ENCODE measurements at places on chromosomes 5 and 9.
A peak's percentile ranks its signal among the peaks of the same experiment; 100 is the strongest.

GRCh38 chr5:106801554-106801953, 869.2 kb downstream of the EFNA5 start:
- DNase-seq, result no peak

DNA sequence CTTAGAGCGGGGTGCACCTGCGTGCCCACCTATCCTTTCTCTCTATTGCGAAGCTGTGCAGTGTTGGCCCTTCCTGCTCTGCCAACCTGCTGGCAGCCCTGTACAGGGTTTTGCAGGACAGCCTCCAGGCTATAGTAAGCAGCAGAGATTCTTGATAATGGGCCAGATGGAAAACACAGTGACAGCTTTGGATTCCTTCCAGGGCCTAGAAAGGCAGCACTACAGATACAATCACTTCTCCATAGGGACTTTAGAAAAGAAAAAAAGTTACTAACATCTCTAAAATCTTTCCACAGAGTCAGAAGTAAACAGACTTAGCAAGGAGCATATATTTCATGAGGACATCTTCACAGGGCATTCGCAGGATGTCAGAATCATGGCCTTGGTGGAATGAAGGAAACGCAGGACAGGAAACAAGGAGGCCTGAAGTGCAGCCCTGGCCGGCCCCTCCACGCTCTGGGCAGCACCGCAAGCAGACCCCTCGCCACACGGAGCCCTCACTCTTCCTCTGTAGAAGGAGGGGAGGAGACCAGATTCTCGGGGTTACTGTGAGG, 172.1 kb upstream of the GAS1 start:
- DNase-seq, result no peak

- no peak for DNase-seq
Observed at GRCh38 chr9:127340721-127341120, 56.2 kb upstream of the SLC2A8 start.

DNA sequence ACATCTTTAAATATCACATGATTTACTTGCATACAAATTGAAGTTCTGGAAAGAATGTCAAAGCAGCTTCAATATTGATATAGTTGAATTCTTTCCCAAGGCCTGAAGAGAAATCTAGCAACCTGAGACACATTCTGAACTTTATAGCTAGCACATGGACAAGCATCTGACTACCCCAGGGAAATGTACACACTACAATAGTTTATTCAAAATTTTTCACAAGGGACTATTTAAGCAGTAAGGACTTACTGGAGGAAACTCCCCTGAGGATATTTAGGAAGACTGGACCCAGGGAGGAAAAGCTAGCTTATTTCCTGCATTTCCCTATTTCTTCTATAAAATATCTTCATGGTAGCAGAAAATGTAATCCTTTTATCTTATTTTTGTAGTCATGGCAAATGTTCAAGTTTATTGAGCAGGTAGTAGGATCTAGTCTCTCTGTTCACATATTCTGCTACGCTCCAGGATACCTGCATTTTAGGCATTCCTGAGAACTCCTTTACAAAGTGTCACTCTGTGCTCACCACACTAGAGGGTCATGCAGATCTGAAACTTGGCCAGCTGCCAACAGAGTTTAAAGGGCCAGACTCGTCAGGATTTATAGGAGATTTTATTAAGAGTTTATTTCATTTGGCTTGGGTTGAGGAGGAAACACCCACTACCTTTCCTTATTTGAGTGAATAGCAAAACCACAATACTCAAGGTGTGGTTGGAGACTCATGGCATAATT, 348.4 kb upstream of the FTMT start:
- no peak for DNase-seq

DNA sequence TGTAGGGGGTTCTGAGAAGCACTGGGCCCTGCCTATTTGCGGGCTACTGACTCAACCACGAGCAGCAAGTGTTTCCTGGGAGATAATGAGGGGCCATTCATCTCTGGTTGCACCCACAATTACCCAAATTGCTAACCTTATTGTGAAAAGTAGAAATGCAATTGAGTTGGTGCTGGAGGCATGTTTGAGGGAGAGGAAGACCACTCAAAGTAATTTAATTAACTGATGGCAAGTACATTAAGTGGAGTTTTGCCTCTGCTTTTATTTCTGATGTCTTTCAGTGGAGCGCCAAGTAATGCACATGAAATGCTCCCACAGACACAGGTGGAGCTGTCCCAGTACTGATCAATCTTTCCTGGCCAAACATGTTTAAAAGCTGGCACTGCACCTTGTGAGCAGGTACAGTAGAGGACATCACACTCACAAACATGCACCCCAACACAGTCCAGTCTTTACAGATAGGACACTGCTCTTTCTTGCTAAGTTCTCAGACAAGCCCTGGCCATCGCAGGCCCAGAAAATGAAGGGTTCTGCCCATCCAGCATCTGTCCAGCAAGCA, 195.4 kb downstream of the HSPA4 start:
- no peak for DNase-seq

DNA sequence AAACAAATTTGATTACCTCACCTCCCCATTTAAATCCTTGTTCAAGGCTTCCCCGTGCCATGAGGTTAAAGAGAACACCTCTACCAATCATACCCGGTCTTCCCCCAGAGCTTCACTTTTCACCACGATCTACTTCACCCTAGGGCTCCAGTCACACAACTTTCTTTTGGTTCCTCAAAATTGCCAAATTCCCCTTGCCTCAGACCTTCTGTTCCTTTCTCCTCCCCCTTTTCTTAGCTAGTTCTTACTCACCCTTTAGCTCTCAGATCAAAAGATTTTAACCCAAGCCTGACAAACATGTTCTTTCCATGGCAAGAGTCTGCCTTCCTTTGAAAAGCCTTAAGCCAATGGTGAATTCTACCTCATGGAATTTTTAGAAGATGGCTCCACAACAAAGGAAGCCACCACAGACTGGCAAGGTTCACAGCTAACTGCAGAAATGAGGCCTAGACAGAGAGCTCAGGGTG, 56.7 kb downstream of the MAPKAP1 start:
- no peak for DNase-seq

- no peak for DNase-seq
Observed at GRCh38 chr5:76310208-76310607, 92.9 kb upstream of the IQGAP2 start.

DNA sequence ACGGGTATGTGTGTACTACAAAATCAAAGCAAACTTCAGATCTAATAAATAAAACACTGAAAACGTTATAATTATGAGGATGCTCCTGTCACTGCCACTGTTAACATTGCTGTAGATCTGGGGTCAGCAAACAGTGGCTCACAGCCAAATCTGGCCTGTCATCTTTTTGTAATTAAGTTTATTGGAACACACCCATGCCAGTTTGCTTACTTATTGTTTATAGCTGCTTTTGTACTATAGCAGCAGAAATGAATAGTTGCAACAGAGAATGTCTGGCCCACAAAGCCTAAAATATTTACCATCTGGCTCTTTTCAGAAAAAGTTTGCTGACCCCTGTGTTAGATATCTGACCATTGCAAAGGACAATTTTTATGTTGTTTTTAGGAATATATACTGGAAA, 32.1 kb downstream of the PRRC1 start:
- no peak for DNase-seq

DNA sequence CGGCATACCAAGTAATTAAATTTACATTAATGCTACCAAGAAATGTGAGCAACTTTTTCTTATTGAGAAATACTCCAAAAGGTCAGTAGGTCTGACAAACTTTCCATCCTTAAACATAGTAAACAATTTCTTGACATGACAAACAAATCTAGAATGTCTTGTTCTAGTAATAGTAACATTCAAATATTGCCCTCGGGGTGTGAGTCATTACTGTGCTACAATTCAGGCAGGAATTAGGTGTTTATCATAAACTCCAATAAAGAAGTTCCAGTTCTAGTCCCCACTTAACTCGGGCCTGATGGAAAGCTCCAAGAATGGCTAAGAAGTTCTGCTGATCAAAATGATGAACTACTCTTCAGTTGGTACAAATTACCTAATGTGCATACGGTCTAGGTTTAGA, 235.6 kb upstream of the TUSC1 start:
- no peak for DNase-seq

DNA sequence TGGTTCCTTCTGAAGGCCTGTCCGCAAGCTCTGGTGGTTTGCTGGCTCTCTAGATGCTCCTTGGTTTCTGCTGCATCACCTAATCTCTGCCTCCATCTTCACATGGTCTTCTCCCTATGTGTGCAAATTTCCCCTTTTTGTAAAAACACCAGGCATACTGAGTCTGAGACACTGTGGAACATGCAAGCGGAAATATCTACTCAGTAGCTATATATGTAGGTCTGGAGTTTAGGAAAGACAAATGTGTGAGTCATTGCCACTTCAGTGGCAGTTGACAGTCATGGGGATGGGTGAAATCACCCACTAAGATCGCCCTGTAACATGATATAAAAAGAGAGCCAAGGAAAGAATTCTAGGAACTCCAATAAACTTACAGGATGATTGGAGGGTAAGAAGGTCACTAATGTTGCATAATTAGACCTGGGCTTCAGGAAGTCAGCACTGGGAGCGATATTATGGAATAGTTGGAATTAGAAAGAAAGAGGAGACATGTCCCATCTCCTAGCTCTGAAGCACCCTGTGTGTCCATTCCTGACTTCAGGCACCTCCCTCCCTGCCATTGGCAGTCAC, 22.7 kb upstream of the UBLCP1 start:
- DNase-seq, result peak; percentile 9

DNA sequence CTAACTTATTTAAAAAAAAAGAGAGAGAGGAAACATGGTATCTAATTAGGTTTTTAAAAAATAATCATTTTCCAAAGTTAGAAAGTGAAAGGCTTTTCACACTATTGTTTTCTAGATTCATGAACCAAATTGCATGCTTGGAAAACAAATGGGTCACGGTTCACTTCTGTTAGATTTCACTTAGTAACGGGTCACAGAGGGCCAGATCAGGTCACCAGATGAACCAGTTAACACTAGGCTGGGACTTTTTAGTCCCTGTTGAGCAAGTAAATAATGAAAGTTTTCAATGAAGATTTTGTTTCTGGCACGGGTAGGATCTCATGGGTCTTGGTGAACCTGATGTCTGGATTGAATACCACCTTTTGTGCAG, 207.2 kb upstream of the RFX3 start:
- no peak for DNase-seq

GRCh38 chr5:63456279-63456678, 506.0 kb downstream of the HTR1A start:
- DNase-seq, result no peak

DNA sequence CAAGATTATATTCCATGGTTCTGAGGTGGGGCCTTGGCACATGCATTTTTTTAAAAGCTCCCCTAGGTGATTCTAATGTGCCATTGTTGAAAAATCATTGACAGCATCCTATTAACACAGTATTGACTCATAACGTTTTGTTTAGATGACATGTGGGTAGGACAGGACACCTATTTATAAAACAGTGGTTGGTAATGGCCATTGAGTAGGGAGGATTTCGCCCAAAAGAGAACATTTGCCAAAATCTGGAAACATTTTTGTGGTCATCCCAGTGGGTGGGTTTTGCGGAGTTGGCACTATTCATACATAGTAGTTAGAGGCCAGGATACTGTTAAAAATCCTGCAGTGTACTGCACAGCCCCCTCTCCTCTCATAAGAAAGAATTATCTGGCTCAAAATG, 6.4 kb upstream of the CHD1 start:
- DNase-seq, result no peak

- no peak for DNase-seq
Observed at GRCh38 chr5:154276973-154277331, 86.4 kb downstream of the GALNT10 start.

DNA sequence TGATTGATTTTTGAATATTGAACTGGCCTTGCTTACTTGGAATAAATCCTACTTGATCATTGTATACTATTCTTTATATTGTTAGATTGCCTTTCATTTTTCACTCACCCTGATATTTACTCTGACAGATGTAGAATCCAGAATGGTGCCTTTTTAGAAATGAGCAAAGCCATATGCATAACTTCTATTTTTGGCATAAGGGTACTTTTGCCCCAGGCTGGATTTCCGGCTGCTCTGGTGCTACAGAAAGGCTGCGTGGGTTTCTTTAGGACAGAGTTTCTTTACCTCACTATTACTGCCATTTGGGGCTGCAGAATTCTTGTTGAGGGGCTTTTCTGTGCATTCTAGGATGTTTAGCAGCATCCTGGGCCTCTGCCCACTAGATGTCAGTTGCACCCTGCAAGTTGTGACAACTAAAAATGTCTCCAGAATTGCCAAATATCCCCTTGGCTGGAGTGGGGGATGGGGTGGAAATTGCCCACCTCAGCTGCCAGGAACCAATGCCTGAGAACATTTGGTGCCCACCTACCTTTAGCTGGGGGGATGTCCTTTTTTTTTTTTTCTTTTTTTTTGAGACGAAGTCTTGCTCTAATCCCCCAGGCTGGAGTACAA, 50.1 kb downstream of the SLC36A1 start:
- no peak for DNase-seq

GRCh38 chr5:104821606-104822005, 1259.0 kb upstream of the NUDT12 start:
- no peak for DNase-seq

- DNase-seq, result no peak
Observed at GRCh38 chr5:45383985-45384384, 312.2 kb downstream of the HCN1 start.

- no peak for DNase-seq
Observed at GRCh38 chr5:88049156-88049555, 219.5 kb downstream of the TMEM161B start.

- DNase-seq, result no peak
Observed at GRCh38 chr5:108814551-108814950, 66.9 kb downstream of the FER start.

GRCh38 chr5:143316337-143316736, 87.1 kb downstream of the NR3C1 start:
- no peak for DNase-seq

- DNase-seq, result no peak
Observed at GRCh38 chr9:134029248-134030226, 4.3 kb downstream of the BRD3OS start.

DNA sequence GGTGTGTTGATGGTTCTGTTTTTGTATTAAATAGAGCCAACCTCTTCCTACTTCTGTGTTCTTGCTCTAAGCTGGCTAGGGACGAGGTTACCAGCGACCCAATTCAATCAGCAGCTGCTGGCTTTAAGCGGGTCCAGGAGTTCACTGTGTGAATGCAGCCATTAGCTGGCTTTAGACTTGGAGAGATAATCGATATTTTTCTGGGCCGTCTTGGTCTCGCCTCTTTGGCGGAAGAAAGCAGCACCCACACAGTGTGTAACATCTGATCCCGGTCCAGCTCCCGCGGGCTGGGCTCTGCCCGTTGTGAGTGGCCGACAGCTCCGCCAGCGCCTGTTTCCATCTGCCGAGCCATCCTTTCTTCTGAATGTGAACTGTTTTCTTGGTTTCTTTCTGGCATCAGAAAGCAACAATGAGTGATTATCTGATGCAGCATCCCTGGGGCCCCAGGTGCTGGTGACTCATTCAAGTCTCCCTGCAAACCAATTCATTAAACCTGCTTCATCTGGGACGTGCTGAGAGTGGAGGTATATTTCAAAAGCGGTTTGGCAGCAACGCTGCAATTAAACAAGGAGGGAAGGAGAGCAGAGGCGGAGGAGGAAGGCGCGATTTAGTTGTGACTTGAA, 90.8 kb upstream of the IRX4 start:
- no peak for DNase-seq

GRCh38 chr9:96567203-96567700, 52.4 kb downstream of the CDC14B start:
- DNase-seq, result no peak
